ENCODE measurements at places on chromosomes 4 and X.

DNA sequence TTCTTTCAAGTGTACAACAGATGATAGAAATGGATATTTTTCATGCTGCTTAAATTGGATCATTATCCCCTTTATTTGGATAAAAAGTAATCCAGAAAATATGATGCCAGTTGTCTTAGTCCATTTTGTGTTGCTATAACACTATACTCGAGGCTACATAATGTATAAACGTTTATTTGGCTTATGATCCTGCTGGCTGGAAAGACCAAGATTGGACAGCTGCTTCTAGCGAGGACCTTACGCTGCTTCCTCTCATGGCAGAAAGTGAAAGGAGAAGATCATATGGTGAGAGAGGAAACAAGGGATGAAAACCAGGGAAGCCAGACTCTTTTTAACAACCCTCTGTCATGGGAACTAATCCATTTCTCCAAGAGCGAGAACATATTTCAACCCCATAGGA lies 102.7 kb downstream of the TRAM1L1 start:
- no peak for DNase-seq

DNA sequence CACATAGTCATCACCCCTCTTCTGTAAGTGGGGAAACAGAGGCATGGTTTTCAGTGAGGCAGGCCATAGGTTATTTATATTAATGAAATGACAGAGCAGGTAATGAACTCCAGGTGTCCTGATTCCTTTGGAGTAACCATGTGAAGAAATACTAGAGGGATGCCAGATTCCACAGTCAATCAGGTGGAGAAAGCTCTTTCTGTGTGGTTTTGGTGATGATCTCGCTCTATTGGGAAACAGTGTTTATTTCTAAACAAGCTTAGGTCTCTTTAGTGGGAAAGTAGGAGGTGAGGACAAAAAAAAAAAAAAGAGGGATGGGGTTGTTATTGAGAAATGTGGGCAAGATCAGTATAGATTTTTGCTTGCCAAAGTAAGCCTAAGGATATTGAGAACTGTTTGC lies 12.2 kb downstream of the DOCK11 start:
- no peak for DNase-seq

GRCh38 chr4:88765729-88766128 lies 68.1 kb upstream of the NAP1L5 start:
- DNase-seq, result peak; percentile 18

DNA sequence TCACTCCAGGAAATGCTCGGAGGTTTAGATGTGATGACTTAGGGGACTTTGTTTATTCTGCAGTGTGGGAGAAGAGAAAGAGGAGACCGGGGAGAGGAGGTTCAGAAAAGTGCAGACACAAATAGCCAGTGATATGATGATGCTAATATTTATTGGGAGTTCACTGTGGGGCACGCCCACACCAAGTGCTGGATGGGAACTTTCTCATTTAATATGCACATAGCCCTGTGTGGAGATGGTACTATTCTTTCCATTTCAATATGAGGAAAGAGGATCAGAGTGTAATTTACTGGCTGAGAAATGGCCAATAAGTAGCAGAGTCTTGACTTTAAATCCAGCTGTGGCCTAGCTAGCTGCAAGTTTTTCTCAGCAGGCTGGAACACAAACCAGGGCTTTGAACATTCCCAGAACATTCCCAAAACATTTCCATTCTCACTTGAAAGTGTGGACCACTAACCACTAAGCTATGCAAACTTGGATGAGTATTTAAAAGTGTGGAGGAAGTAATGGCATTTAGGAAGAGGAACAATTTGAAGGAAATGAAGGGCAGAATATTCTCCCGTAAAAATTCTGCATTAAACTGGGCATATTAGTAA lies 231.7 kb downstream of the HS3ST1 start:
- DNase-seq, result no peak

DNA sequence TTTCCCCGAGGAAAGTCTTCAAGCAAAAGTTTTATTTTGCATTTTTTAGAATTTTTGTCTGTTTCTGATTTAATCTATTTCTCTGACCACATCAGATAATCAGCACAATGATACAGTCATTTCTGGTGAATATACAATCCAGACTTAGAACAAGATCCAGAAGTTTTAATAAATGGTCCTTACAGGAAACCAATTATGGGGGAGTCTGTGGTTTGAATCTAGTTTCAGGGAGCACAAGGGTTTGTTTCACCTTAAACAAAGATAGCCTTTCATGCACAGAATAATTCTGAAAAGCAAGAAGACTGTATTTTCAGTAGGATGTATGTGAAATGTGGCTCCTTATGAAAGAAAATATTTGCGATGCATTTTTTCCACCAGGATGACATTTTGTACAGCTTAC lies 158.5 kb upstream of the ARSJ start:
- DNase-seq, result no peak

GRCh38 chr4:102640669-102641068 lies 120.1 kb downstream of the MANBA start:
- no peak for DNase-seq
